Hair follicular keratinocyte (primary cell): ENCODE measurements at places on chromosomes 11 and 22. TPM values are rescaled to one million over a fixed set of nuclear protein-coding genes. Genes with fewer than 3 reads are reported as not detected.

JAML gene
- total RNA-seq, result not detected in 2 replicates

NPTXR gene
- total RNA-seq, result 0.16 TPM in 1 of 2 replicates, not detected in the other

MS4A6E gene
- not detected in 2 replicates for total RNA-seq

NPAS4 gene
- total RNA-seq, result not detected in 2 replicates

HEPN1 gene
- total RNA-seq, result not detected in 2 replicates

MGAT3 gene
- total RNA-seq, result not detected in 2 replicates

SLC22A8 gene
- not detected in 2 replicates for total RNA-seq

TRIM66 gene
- 1.2 and 1.3 TPM in 2 replicates for total RNA-seq

FRMD8 gene
- total RNA-seq, result 55.0 and 62.9 TPM in 2 replicates

GGTLC3 gene
- not detected in 2 replicates for total RNA-seq

OR4C16 gene
- not detected in 2 replicates for total RNA-seq

NAV2 gene
- 12.7 and 18.1 TPM in 2 replicates for total RNA-seq

SEPTIN5 gene
- total RNA-seq, result 2.6 and 14.9 TPM in 2 replicates

TUBA8 gene
- 0.27 TPM in 1 of 2 replicates, not detected in the other for total RNA-seq

KLHDC7B gene
- not detected in 2 replicates for total RNA-seq

OVOL1 gene
- 0.91 and 3.8 TPM in 2 replicates for total RNA-seq

TRIM29 gene
- total RNA-seq, result 178 and 186 TPM in 2 replicates

GNB1L gene
- 25.3 and 35.2 TPM in 2 replicates for total RNA-seq

MCHR1 gene
- total RNA-seq, result 0.68 and 3.2 TPM in 2 replicates

WNT11 gene
- total RNA-seq, result 0.39 TPM in 1 of 2 replicates, not detected in the other
